ENCODE measurements at places on chromosomes 2 and 18.

- no peak for DNase-seq
Observed at GRCh38 chr2:44807201-44808025, 134.1 kb upstream of the SIX3 start.

DNA sequence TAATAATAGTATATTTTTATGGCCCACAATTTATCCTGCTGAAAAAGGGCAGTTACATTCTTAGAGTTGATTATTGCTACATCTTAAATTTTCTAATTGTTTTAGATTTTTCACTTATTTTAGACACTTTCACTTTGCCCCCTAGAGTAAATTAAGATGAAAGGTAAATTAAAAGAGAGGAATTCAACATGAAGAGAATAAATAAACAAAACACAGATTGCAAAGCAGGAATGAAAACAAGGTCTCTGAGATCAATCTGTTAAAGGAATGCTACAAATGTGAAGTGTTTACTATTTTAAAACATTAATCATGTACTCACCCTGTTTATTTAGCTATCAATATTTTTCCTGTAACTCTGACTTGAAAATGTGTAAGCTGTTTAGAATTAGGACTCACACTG is 113.5 kb upstream of the ETAA1 start:
- DNase-seq = no peak

- no peak for DNase-seq
Observed at GRCh38 chr18:2173486-2173885, 397.8 kb downstream of the METTL4 start.

DNA sequence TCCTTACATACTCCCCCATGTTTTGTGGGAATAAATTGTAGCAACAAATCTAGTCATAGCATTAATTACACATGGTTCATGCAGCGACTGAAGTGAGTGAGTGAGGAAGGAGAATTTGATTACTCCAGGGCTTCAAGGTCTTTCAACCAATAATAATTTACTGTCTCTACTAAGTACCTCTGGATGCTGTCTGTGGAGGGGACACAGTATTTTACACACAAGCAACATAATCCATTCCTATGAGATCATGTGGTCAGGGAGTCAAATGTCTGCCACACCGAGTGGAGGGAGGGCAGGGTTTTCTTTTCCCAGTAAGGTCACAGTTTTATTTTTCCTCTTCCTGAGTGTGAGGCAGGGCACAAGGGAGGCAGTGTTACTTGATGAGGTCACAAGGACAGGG is 334.7 kb upstream of the CELF4 start:
- DNase-seq = no peak

GRCh38 chr18:51196811-51197660 is 445 bp downstream of the MEX3C start:
- peak; percentile 8 for DNase-seq

- no peak for DNase-seq
Observed at GRCh38 chr2:231161877-231162329, 36.5 kb upstream of the ARMC9 start.

- DNase-seq = peak; percentile 53
Observed at GRCh38 chr2:66568650-66569300, 133.8 kb downstream of the MEIS1 start.

DNA sequence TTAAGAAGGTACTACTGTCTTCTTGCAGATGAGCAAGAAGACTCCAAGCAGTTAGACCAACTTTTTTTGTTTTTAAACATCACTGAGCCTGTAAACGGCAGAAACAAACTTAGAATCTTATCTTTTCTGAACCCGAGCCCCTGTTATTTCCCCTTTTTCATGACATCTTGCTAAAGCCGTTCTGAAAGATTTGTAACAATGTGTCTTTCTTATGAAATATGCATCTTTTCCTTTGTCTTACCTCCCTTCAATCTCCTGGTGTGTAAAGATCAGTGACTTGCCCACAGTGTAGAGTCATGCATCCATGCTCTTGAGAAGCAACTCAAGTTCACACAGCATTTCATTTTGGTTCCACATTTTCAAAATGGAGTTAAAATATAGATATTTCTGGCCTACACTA is 288.8 kb upstream of the CELF4 start:
- no peak for DNase-seq

DNA sequence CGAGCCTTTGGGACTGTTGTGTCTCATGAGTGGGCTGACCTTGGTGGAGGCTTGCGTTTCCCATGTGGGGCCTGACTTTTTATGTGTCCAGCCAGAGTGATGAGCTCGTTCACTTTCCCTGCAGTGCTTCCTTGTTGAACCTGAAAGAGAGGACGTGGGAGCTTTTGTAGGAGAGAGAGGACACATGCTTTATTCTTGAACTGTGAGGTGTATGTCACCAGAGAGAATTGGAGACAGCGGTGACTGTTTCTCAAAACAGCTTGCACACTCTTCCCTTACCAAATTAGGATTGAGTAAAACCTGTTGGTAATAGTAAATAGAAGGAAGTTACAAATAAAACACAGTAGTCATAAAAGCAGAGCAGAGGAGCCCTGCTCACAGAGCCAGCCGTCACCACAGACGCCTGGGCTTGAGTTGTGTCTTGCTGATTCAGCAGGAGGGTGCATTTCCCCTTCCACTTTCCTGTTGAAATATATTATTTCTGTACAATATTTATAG is 60.7 kb downstream of the INPP4A start:
- DNase-seq = no peak

- peak; percentile 25 for DNase-seq
Observed at GRCh38 chr18:74819433-74820059, 221.9 kb downstream of the ZNF407 start.

DNA sequence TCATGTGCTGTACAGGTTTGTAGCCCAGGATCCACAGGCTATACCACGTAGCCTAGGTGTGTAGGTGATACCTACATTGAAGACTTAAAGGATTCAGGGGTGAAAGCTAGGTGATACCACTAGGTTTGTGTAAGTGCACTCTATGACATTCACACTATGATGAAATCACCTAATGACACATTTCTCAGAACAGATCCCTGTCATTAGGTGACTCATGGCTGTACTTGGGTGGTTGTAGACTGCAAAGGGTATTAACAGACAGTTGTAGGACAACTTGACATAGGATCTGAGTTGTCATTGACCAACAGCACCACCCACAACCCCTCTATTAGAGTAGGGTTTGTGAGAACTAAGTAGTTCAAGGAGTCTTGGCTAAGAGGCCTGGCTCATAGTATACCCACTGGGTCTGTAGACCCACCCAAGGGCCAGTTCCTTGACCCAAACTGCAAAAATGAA is 27.7 kb upstream of the SMCHD1 start:
- DNase-seq = no peak

DNA sequence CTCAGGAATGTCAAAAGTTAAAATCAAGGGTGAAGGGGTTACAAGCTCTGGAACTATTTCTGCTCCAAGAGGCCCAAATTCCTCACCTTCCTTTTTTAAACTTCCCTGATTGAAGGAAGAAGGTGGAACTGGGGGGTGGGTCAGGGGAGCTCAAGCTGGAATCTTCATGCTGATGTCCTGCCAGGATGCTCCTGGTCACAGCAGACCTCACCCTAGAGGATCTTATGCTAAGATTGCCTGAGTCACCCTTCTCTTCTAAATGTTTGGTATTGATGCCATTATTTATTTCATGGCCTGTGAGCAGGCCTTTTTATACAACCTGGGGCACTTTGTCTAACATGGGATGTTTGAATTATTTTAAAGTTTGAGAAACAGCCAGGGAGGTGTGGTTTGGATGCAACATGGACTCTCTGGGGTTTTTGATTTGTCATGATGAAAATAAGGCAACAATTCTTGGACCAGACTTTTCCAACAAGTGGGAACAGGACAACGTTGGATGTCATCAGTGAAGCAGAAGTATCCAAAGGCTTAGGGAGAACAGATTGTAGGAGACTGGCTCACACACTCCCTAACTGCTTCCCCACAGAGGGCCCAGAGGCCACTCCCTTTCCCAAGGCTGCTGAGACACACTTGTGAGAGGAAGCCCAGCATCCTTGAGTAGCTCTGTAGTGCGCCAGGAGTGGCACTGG is 420.2 kb upstream of the MEX3C start:
- DNase-seq = no peak

DNA sequence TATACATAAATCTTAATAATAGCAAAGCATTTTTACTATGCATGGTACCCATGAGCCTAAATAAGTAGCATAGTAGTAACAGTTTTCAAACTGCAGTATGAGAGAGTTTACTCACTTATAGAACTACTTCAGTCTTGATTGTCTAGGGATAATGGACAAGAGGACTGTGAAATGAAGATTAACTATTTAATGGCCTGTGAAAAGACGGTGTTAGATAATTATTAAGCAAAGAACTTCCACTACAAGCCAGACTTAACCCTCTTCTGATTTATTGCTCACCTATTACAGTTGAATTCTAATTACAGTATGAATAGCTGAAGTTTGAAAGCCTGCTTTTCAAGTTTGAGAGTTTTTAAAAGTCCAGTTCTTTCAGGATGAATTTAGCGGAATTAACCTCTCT is 18.9 kb downstream of the PIK3C3 start:
- DNase-seq = no peak

DNA sequence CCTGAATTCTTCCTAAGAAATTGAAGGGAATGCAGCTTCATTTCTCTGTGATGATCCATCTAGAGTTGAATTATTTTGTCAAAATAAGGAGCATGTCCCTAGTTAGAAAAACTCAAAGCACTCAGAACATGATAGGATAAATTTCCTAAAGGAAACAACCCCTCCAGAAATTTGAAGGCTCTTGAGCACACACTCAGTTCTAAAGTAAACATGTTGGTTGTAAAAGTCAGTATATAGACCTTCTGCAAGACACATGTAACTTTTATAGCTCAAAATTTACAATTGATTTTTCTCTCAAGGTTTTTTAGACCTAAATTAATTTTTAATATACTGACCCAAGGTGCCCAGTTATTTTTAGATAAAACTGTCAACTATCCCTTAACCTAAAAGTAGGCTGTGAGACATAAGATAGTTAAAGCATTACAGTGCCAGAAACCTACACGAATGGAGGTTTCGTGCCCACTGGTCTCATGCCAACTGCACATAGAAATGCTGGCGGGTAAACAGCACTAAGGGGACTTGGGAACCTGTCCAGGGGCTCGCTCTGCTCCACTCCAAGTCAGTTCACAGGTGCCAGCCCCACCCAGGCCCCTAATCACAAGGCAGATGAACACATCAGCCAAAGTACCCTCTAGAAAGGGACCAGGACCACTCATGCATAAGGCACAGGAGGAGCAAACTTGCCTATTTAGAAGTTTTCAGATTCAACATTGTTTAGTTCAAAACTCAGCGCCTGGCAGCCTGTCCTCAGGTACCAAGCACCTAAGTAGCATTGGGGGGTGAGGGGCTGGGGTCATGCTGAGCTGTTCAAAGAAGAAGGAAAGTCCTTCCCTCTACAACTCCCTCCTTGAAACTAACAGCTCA is 106.5 kb downstream of the SMC6 start:
- no peak for DNase-seq

DNA sequence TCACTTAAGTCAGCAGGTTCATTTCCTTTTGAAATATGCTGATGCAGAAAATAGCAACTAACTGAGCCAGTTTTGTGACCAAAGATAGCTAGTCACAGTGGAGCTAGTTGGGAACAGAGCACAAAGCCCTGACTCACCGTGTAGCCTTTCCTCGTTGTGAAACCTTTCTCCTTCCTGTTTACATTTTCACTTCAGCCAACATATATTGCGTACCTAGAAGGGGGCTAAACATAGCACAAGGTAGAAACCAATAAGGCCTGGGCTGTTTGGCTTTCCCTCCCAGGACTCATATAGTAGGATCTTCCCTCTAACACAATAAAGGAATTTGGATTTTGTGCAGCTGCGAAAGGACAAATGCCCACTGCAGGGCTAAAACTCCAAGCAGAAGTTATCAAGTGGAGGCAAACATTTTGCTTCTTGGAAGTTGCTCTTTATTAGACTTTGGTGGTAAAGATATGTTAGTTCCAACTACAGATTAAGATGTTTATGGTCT is 24.5 kb upstream of the LPIN2 start:
- no peak for DNase-seq

GRCh38 chr18:8673256-8674209 is 31.8 kb upstream of the MTCL1 start:
- no peak for DNase-seq

GRCh38 chr2:56464613-56465012 is 280.8 kb downstream of the CCDC85A start:
- DNase-seq = no peak

DNA sequence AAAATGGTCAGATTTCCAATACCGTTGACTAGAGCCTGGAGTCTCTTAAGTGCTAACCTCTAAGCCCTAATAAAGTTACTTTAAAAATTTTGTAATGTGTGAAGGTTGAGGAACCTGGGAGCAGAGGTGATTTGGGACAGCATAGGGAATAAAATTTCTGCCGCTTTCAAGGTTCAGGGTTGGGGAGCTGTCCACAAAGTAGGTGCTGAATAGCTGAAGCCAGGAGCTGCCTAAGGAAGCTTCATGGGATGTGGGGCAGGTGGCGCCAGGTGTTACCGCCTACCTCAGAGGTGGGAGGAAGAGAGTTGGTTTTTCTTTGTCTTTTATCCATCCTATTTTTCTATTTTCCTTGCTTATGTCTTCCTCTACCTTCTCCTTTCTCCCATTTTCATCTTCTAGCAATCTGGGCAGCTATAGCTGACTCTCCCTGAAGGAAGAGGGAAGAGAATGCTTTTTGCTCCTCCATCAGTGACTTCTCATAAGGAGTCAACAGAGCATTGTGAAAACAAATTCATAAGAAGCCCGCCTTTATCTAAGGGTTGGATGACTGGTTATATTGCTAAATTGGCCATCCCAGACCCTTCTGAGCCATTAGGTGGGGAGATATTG is 178.7 kb downstream of the CLIP4 start:
- no peak for DNase-seq

- no peak for DNase-seq
Observed at GRCh38 chr18:58337686-58338085, 291.2 kb downstream of the ALPK2 start.

DNA sequence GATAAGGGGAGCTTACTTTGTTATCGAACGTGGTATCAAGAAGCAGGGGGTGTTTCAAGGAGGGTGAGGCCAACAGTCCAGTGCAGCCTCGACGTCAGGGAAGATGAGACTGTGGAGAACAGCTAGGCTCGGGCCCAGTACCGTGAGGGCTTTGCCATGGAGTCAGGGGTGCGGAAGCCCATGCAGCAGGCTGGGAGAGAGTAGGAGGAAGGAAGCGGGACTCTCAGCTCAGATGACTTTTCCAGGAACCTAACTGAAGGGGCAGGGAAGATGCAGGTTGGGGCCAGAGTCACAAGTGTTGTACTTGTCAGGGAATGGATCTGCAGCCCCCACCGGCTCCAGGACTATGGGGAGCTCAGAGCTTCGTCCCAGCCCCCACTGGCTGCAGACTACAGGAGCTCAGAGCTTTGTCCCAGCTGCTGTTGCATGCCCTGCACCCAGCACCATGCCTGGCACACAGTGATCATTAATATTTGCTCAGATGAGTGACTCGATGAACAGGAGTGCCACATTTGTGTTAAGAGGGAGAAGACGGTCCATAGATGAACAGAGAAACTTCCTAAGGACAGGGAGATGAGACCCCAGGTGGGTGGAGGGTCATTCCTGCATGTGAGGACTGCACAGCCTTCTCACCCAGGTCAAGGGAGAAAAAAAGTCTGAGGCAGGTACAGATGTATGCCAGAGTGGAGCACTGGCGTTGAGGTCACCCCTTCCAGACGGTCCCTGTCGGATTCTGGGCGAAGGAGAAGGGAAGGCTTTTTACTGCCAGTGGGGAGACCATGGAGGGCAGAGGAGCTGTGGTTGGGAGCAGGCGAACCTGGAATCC is 36.4 kb downstream of the PTGR3 start:
- no peak for DNase-seq

- DNase-seq = peak; percentile 34
Observed at GRCh38 chr18:33839452-33840211, 261.6 kb downstream of the ASXL3 start.

All from NCI-H526 treated with DMSO at 0.1 percent for 48 hours (cell line).